ENCODE measurements at places on chromosomes 5 and 9.

- DNase-seq, result no peak
Measured at GRCh38 chr9:108671794-108672193, 184.0 kb downstream of the ACTL7B start.

- DNase-seq, result no peak
Measured at GRCh38 chr5:69528035-69528434, 32.0 kb upstream of the GTF2H2C start.

GRCh38 chr5:74056107-74056788 lies 430.3 kb downstream of the ARHGEF28 start:
- DNase-seq, result no peak

GRCh38 chr9:135602789-135603481 lies 36.4 kb downstream of the GLT6D1 start:
- DNase-seq, result no peak

DNA sequence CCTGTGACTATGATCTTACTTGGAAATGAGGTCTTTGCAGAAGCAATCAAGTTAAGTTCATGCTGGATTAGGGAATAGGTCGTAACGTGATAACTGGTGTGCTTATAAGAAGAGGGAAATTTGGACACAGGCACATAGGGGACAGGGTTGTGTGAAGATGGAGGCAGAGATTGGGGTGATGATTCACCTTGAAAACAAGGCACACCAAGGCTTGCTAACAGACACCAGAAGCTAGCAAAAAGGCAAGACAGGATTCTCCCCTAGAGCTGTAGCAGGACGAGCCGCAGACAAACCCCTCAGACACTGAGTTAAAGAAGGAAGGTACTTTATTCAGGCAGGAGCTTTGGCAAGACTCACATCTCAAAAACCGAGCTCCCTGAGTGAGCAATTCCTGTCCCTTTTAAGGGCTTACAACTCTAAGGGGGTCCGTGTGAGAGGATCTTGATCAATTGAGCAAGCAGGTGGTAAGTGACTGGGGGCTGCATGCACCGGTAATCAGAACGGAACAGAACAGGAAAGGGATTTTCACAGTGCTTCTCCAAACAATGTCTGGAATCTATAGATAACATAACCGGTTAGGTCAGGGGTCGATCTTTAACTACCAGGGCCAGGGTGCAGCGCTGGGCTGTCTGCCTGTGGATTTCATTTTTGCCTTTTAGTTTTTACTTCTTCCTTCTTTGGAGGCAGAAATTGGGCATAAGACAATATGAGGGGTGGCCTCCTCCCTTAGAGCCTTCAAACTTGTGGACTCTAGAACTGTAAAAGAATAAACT lies 57.5 kb upstream of the S1PR3 start:
- no peak for DNase-seq

DNA sequence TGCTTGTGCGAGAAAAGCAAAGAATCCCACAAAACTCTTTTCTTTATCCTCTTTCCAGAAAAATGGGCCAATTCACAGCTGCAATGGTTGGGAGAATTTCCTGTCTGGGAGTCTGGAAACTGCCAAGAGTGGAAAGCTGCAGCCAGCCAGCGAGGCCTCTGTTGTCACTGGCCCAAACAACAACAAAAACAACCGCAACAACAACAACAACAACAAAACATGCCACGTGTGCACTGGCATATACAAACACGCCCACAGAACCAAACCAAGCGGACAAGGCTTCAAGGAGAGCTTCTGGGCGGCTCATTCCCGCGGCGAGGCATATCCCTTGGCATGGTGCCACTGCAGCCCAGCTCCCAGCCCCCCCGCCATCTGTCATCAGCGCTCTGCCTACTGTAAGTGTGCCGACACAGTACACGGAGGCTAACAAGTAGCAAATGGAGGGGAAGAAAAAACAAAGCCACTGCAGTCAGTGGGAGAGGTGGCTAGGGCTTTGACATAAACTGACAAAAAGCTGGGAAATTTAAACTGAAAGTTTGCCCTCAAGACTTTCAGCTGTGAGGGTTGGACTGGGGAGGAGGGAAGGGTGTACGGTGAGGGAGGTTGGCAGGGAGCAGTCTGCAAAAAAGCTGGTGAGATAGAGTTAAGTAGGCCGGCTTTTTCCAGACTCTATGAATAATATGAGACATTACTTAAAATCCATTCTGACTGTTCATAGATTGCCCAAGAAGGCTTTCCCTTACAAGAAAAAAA lies 165.0 kb upstream of the ZNF462 start:
- DNase-seq, result no peak

DNA sequence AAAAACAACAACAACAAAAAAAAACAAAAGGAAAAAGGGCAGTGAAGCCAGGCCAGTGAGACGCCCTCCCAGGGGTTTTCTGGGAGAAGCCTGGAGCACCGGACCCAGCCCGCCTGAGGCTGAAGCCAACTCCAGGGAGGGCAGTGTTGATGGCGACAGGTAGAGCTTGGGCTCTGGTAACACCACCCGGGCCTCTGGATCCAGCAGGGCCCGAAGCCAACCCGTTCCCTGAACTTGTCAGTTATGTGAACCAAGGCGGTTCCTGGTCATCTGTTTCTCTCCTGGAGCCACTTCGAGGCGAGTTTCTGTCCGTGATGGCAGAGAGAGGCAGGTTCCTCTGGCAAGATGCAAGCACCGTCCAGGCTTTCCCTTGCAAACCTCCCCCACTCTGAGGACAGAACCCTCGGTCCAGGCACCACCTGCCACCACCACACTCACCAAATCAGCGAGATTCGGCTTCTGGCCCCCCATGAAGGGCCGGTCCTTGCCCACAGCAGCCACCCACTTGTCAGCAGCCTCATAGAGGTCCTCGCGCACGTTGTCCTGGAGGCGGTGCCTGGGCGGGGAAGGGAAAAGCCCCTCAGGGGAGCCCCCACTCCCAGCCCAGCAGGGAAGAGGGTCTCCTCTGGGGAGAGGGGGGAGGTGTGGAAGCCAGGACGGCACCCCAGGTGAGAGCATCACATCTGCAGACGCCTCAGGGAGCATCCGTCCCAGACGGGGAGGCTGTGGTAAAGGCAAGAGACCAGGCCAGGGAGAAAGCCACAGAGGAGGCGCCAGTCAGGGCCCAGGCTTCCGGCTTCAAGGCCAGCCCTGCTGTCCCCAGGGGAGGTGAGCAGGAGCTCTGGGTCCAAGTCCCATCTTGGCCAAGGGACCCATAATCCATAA lies 5.4 kb downstream of the PTGES2 start:
- no peak for DNase-seq

- no peak for DNase-seq
Measured at GRCh38 chr9:80791836-80792235, 897.5 kb downstream of the TLE1 start.

DNA sequence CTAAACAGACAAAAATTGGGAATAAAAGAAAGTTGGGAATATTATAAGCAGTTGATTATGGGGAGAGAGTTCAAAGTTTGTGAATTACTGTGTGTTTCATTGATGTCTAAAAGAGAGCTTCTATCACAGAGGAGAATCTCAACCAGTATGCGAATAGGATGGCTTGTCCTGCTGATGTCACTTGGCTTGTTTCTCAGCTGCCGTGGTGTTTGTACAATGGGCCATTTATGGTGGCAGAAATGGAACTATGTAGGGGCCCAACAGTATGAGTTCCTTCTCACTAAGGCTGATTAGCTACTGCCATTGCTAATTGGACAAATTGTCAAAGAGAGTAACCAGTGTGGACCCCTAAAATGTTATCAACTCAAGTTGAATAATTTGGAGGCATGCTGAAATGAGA lies 103.9 kb downstream of the ST8SIA4 start:
- DNase-seq, result no peak

DNA sequence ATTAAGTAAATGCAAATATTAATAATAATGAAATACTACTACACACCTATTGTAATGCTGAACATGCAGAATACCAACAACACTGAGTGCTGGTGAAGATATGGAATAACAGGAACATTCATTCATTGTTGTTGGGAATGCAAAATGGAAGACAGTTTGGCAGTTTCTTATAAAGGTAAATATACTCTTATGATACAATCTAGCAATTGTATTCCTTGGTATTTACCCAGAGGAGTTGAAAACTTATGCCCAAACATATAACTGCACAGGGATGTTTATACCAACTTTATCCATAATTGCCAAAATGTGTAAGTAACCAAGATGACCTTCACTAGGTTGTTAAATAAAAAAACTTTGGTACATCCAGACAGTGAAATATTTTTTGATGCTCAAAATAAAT lies 636.8 kb downstream of the PRR16 start:
- no peak for DNase-seq

Data from activated gamma-delta T cell (primary cell).